Calu3 (cell line): ENCODE measurements at places on chromosomes 11 and 22. TPM values are rescaled to one million over a fixed set of nuclear protein-coding genes. Genes with fewer than 3 reads are reported as not detected.

The FAM111B gene
- total RNA-seq: 35.5 and 39.5 TPM in 2 replicates

The ARHGAP8 gene
- 124 and 127 TPM in 2 replicates for total RNA-seq

DNA sequence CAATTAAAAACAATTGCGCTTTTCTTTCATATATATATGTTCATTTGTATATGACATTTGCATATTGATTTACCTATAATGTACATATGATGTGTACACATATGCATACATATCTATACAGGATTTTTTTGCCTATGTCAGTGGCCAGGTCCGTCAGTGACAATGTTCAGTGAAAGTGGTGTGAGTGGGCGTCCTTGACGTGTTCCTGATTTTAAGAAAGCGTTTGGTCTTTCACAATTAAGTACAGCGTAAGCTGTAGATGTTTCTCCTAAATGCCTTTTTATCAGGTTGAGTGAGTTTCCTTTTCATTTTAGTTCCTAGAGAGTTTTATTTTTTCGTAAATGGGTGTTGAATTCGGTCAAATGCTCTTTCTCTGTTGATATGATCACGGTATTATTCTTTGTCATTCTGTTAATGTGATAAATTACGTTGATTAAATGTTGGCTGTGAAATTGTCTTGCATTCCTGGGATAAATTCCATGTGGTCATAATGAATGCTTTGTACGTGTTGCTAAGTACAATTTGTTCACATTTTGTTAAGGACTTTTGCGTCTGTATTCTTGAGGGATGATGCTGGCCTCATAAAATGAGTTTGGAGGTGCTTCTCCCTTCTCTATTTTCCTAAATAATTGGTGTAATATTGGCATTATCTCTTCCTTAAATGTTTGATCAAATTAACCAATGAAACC lies 10.6 kb upstream of the GNB1L start:
- H3K4me3 ChIP-seq: no peak overlapping the region
- no peak for DNase-seq
- H3K4me1 ChIP-seq: no peaks in the 10 kb centered on the region
- no peak overlapping the region for H3K27ac ChIP-seq
- no peaks in the 10 kb centered on the region for H3K36me3 ChIP-seq

DNA sequence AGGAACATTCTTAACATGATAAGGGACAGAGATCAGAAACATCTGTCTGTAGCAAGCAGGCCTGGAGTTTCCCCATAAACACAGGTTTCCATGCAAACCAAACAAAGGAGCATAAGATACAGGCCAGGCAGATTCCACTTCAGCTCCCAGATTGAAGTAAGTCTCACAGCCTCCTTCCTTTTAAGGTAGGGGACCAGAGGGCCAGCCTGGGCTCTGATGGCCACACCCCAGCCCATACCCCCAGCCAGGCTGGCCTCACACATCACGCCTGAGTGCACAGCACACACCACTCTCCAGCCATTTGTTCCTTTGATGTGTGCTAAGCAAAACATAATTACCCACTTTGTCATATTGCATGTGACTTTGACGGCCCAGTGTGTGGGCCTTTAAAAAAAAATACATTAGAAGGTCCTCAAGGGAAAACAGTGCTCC lies 518.7 kb downstream of the NTM start:
- no peak for DNase-seq
- no peaks in the 10 kb centered on the region for H3K36me3 ChIP-seq
- H3K4me3 ChIP-seq: no peak overlapping the region
- no peak overlapping the region for H3K27ac ChIP-seq
- no peaks in the 10 kb centered on the region for H3K27me3 ChIP-seq

DNA sequence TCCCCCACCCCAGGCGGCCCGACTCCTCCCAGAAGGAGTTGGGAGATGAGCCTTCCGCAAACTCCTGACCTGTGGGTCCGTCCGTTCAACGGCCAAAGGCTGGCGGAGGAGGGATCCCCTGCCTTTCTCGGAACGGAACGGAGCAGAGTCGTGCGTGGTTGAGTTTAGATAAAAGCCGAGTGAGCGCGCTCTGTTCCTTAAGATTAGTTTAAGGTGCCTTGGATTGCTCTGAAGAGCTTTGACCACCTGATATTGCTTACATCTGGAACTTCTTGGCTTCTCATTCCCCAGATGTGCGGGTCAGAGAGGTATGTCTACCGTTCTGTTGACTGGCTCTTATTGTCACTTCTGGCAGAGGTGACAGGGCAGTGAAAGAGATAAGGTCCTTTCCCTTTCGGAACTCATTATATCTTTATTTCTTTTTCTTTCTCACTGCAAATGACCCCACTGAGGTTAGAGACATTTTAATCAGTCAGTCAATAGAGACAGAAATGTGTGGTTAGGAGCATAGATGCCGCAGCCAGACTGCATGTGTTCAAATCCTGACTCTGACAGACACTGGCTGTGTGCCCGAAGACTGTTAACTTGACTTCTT lies at the start of gene TRIM6:
Gene TRIM6, plus strand, starts transcription at position 31 of the 595 bp plus-strand sequence. Its CDS starts 261 bp downstream, at position 292.
- DNase-seq: peak; percentile 36

The MOGAT2 gene
- not detected in 2 replicates for total RNA-seq

DNA sequence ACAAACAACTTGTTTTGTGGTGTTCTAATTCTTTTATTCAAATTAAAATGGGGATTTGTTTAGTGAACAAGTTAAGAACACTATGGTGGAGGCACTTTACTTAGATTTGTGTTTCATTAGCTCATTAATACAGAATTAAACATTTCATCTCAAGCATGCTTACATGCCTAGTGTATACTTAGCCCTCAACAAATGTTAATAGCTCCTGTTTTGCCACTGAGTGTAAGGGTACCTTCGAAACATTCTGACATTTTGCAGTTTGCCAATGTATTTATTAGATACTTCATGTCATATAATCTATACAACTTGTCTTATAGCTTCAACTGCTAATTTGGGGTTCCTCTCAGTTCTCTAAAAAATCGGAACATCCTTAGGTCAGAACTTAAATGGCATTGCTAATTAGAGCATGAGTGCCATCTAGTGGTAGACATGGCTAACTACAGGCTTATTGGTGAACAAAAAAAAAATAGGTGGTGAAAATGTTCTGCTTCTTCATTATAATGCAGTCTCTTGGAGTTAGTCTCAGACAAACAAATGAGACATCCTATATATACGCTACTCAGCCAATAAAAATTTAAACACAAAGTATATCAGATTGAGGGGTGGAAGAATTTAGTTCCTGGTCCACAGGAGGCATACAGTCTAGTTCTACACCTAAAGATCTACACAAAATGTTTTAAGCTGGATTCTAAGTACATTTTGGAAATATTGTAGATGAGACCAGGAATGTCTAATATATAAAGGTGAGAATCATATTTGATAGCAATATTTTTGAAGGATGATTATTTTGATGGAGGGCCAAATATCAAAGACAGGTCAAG lies 4.9 kb upstream of the CNTN5 start:
- no peaks in the 10 kb centered on the region for H3K4me1 ChIP-seq
- no peak overlapping the region for H3K27ac ChIP-seq
- no peak overlapping the region for H3K4me3 ChIP-seq

The HIC2 gene
- 7.7 and 8.2 TPM in 2 replicates for total RNA-seq

DNA sequence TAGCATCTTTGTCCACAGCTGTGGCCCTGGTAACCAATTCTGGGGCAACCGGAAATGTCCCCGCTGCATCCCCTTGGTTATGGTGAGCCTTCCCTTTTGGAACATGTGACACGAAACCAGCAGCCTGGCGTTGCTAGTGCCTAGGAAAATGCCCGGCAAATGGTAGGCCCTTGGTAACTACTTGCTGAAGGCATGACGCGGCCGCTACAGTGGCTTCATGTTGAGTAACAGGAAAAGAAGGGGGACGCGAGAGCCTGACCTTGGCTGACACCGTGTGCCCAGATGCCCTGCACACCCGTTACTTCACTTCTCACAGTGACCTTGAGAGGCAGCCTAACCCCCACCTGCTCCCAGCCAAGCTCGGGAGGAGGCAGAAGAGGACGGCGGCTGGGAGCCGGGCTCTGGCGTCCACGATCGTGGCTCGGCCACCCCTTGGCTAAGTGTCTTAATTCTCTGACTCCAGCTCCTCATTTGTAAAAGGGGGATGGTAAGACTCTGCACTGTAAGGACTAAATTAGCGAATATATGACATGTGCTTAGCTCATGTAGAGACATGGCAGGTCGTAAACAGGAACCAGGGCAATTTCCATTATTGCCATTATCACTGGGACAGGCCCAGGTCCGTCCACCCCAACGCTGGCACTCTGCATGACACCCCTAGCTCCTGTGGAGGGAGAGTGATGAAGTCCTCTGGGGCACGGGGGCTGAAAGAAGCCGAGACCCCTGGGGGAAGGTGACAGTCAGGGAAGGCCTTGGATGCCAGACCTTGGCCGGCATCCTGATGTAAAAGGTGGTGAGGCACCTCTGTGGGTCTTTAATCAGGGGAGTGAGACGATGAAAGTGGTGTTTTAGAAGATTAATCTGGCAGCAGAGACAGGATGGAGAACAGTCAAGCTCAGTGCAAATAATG lies 18.9 kb downstream of the IFT27 start:
- DNase-seq: no peak
- peaks cover 9% of the 10 kb centered on the region for H3K4me1 ChIP-seq
- H3K4me3 ChIP-seq: no peak overlapping the region
- H3K27me3 ChIP-seq: peaks cover 58% of the 10 kb centered on the region
- no peak overlapping the region for H3K27ac ChIP-seq

DNA sequence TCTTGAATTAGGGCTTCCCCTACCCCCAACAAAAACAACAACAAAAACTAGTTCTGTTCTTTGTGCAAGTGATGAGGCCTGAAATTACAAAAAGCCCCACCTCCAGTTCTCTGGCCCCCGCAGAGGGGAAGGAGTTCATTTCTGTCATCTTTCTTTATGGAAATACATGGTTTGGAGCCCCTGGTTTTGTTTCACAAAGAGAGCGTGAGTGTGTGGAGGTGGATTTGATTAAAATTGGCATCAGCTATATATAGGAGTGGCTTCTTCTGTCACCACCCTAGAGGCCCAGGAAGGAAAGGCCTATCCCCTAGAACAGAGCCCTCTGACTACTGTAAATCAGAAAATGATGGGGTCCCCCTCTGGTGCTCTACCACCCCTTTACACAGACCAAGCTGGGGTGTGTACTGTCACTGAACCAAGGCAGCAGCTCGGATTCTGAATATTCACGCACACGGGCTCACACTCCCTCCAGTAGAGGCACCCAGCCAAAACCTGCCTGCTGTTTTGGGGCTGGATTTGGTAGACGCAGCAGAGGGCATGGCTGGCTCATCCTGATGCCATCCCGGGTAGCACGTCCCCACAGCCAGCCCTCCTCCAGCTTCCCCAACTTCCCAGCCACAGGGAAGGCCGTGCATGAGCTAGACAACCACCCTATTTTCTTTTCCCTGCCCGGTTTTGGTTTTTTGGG lies 19.4 kb downstream of the RCOR2 start:
- no peak for DNase-seq
- no peaks in the 10 kb centered on the region for H3K27me3 ChIP-seq
- H3K4me1 ChIP-seq: peaks cover 12% of the 10 kb centered on the region
- H3K36me3 ChIP-seq: peaks cover 73% of the 10 kb centered on the region

DNA sequence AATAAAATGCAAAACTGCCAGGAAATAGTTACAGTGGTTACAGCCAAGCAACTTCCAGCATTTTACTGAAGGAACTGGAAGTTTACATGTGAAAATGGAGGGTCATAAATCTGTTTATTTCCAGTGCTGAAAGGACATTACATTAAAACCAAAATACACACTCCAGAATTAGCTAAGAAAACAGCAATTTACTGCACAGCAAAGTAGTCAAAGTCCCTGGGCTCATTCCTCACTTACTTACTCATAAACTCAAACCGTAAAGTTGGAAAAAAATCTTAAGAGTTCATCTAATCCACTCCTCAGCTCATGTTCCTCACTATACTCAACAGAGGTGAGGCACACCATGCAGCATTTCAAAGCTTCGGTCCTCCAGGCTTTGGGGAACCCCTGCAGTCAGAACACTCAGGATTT lies 17.4 kb downstream of the CTSC start:
- H3K27me3 ChIP-seq: no peaks in the 10 kb centered on the region
- H3K36me3 ChIP-seq: peaks cover 31% of the 10 kb centered on the region
- H3K27ac ChIP-seq: peak overlapping the region; percentile 14
- H3K4me1 ChIP-seq: peaks cover 47% of the 10 kb centered on the region
